ENCODE measurements at places on chromosomes 12 and 14. TPM values are rescaled to one million over a fixed set of nuclear protein-coding genes. Genes with fewer than 3 reads are reported as not detected.

DNA sequence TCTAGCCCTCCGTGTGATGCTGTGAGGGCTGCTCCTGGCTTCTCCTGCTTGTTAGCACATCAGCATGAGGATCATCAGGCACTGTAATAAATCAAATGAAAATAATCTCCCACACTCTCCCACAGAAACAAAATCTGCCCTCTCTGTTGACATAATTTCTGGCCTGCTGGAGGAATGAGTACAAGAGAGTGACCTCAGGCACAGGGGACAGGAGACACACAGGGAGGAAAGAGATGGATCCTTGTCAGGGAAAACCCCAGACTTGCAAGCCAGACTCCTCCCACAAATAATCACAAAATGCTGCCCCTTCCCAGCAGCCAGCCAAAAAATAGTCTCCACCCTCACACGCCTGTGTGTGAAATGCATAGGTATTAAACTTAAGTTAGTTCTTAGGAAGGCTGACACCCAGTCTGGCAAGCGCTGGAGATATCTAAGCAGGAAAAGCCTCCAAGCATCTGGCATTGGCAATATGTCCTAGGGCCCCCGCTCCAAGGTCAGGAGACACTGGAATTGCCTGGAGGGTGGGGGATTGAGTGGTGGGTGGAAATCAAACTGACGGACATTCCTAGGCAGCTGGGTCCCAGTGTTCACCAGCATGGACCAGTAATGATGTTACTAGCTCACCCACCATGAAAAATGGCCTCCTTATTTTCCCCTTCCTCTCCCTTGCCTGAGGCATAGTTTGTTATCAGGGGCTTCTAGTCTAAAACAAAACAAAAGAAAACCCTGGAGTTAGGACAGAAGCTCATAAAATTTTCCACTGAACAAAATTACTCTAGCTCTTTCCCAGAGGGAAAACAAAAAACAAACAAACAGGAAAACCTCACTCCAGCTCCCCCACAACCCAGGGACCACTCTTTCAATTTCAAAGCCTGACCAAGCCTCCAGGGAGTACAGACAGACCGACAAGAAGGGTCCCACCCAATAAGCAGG, 22.0 kb downstream of the SMUG1 start:
- peaks cover 10% of the 10 kb centered on the region for H3K4me1 ChIP-seq
- no peak overlapping the region for H3K27ac ChIP-seq
- peak; percentile 61 for DNase-seq
- H3K27me3 ChIP-seq, result peaks cover 17% of the 10 kb centered on the region
- no peak overlapping the region for H3K4me3 ChIP-seq

Gene BDKRB1
- 2.3 TPM for total RNA-seq

DNA sequence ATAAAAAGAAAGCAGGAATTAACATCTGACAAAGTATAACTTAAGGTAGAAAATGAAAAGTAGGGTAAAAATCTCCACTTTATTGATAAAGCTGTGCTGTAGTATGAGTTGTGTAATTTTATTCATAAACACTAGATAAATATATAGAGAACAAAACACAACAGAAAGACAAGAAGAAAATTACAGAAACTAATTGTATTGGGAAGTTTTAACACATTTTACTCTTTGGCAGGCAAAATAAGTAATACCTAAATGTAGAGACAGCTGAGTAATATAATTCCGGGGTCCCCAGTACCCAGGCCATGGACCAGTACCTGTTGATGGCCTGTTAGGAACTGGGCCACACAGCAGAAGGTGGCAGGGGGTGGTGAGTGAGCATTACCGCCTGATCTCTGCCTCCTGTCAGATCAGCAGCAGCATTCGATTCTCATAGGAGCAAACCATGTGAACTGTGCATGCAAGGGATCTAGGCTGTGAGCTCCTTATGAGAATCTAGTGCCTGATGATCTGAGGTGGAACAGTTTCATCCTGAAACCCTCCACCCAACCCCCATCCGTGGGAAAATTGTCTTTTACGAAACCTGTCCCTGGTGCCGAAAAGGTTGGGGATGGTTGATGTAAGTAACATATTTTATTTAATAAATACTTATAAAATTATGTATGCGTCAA, 84.4 kb upstream of the ETV6 start:
- no peak overlapping the region for H3K27ac ChIP-seq
- H3K36me3 ChIP-seq, result no peaks in the 10 kb centered on the region
- DNase-seq, result no peak
- H3K27me3 ChIP-seq, result no peaks in the 10 kb centered on the region
- no peaks in the 10 kb centered on the region for H3K4me1 ChIP-seq
- H3K4me3 ChIP-seq, result no peak overlapping the region

- no peak overlapping the region for H3K27ac ChIP-seq
- no peaks in the 10 kb centered on the region for H3K4me1 ChIP-seq
- DNase-seq, result no peak
- peaks cover 6% of the 10 kb centered on the region for H3K27me3 ChIP-seq
These were observed 983.0 kb upstream of the LRFN5 start for GRCh38 chr14:40623643-40624042.

- H3K4me3 ChIP-seq, result peak overlapping the region; percentile 83
- H3K4me1 ChIP-seq, result no peaks in the 10 kb centered on the region
- no peaks in the 10 kb centered on the region for H3K27me3 ChIP-seq
- peak overlapping the region; percentile 90 for H3K27ac ChIP-seq
- H3K36me3 ChIP-seq, result no peaks in the 10 kb centered on the region
These were observed 900 bp downstream of the C2CD5 start for GRCh38 chr12:22543246-22544037.

GRCh38 chr12:110965574-110965973, 45.2 kb upstream of the MYL2 start:
- no peaks in the 10 kb centered on the region for H3K4me1 ChIP-seq
- H3K27ac ChIP-seq, result no peak overlapping the region

Gene KRT83
- total RNA-seq, result not detected

DNA sequence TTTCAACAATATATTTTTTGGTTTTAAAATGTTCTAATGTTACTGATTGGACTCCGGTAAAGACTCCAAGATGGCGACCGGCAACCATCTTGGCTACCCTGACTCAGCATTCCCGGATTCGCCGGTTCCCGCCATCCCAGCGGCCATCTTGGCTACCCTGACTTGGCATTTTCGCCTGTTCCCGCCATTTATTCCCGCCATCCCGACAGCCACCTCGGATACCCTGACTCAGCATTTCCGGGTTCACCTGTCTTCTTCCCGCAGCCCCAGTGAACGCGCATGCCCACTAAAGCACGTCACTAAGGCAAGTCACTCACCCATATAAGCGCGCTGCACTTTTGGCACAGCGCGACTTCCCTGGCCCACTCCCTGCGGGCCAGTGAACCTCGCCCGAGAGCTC, 9.0 kb upstream of the LRFN5 start:
- H3K4me1 ChIP-seq, result no peaks in the 10 kb centered on the region
- no peak overlapping the region for H3K4me3 ChIP-seq
- H3K36me3 ChIP-seq, result no peaks in the 10 kb centered on the region
- H3K27ac ChIP-seq, result no peak overlapping the region
- no peak for DNase-seq

Gene AMDHD1
- total RNA-seq, result not detected

- peaks cover 3% of the 10 kb centered on the region for H3K27me3 ChIP-seq
- H3K36me3 ChIP-seq, result no peaks in the 10 kb centered on the region
- H3K4me1 ChIP-seq, result no peaks in the 10 kb centered on the region
These were observed 350.6 kb downstream of the DPF3 start for GRCh38 chr14:72543341-72543740.

DNA sequence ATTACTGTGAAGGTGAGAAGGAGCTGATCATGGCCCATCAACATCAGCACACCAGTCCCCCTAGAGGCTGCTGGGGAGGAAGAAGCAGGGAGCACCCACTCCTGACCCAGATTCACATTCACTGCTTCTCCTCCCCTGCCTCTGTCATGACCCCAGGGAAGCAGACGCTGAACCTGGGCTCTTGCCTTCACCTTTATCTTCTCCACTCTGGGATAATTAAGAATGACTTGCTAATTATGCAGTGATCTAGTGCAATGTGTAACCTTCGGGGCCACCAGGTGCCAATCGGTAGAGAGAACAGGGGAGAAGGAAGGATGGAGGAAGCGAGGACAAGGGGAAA, 44.4 kb upstream of the IQSEC3 start:
- H3K36me3 ChIP-seq, result peaks cover 2% of the 10 kb centered on the region
- H3K4me3 ChIP-seq, result no peak overlapping the region
- DNase-seq, result peak; percentile 11
- H3K27ac ChIP-seq, result no peak overlapping the region
- no peaks in the 10 kb centered on the region for H3K27me3 ChIP-seq
- H3K4me1 ChIP-seq, result no peaks in the 10 kb centered on the region

DNA sequence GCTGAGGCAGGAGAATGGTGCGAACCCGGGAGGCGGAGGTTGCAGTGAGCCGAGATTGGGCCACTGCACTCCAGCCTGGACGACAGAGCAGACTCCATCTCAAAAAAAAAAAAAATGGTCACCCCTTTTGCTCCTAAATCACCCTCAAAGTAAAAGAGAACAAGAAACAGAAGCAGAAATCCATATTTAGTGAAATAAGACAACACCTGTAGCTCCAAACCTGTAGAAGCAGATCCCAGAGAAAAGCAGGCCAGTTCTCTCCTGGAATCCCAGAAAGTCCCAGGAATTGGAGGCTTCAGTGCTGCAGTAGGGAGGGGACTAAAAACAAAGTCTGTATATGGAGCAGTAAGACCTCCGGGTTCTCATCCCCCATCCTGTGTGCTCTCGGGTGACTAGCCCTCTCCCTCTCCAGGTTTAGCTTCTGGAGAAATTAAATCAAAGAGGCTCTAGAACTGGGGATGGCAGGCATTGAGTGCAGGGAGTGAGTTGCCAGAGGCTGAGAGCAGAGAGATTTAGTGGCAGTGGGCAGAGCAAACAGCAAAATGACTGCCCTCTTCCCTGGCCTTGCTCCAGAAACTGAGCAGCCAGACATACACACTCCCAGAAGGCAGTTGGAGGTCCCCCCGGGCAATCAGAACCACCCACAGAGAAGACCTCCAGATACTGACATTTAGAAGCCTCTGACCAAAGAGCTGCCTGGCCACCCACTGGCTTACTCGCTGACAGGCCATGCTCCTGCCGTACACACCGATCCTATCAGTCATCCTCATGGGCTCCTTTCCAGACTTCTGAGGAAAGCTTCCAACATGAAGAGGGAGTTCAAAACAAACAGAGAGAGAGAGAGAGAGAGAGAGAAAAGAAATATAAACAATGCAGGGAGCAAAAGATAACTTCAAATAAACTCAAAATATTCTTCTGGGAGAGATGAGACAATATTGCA, 6.3 kb upstream of the MLXIP start:
- peaks cover 19% of the 10 kb centered on the region for H3K4me1 ChIP-seq
- DNase-seq, result peak; percentile 93
- H3K36me3 ChIP-seq, result no peaks in the 10 kb centered on the region
- H3K27ac ChIP-seq, result peak overlapping the region; percentile 65

DNA sequence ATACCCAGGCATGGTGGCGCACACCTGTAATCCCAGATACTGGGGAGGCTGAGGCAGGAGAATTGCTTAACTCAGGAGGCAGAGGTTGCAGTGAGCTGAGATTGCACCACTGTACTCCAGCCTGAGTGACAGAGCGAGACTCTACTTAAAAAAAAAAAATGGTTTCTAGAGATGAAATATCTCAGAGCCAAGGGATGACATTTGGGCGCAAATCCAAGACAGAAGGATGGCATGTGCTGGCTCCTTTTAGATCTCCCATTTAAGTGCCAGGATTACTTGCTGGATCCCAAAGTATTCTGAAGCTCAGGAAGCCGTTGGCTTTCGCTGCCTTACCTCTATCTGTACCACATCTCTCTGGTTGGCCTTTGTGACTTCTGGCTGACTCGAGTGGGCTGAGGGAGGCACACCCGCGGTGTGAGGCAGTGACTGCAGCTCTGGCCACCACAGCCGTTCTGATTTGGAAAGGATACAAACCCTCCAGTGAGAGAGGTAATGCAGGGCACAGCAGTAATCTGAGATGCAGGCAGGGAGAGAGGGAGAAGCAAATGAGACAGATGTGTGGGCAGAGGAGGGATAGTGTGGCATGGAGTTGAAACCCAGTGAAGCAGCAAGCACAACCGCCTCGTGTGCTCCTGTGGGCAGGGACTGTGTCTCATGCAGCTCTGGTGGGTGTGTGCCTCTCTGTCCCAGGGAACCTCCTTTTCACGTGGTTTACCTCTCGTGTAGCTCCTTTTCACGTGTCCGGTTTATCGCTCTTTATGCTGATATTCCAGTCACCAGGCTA, 4.9 kb downstream of the B4GALNT3 start:
- H3K27me3 ChIP-seq, result no peaks in the 10 kb centered on the region
- H3K27ac ChIP-seq, result no peak overlapping the region
- peak; percentile 79 for DNase-seq
- peaks cover 2% of the 10 kb centered on the region for H3K36me3 ChIP-seq

GRCh38 chr12:78470354-78471195, 394.0 kb upstream of the SYT1 start:
- H3K4me1 ChIP-seq, result no peaks in the 10 kb centered on the region
- H3K27ac ChIP-seq, result no peak overlapping the region
- no peaks in the 10 kb centered on the region for H3K36me3 ChIP-seq
- H3K27me3 ChIP-seq, result no peaks in the 10 kb centered on the region
